ENCODE measurements at places on chromosomes 3 and 15.

- DNase-seq: no peak
Observed at GRCh38 chr15:44666210-44667038, 3.0 kb upstream of the SPG11 start.

DNA sequence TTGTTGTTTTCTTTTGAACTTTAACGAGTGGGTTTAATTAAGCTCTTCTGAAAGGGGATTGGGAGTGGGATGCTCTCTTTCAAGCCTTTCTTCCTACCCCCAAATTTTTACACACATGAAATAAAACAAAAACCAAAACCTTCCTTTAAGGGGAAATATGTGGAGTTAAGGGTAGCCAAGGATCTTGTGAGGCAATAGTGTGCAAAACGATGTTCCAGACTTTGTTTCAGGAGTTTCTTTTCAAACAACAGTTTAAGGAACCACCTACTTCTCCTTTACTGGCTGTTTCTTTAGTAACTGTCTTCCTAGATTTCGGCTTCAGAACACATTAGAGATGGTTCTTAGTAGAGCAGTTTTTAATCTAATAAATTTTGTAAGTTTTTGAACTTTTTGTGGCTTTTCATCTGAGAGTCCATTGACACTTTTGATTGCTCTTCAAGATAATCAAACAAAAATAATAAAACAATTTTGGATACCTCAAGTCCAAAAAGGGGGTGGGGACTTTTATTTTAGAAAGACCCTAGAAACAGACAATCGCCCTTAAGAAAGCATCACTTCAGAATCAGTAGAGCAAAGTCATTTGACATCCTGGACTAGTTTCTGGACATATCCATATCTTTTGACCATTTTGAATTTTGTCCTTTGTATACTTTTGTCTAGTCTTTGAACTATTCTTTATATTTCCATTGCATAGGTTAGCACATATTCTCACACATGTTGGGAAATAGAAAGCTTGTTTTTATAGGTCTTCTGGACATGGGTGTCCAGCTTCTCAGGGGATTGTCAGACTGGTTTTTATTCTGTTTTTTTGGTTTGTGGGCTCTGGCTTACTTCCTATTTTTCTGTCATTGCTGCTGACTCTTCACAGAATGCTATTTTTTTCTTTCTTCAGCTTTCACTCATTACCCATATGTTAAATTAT is 6.0 kb downstream of the DIPK2A start:
- no peak for DNase-seq

- DNase-seq: no peak
Observed at GRCh38 chr15:65937476-65937875, 68.2 kb downstream of the RAB11A start.

GRCh38 chr15:95758851-95759250 is 571.6 kb upstream of the NR2F2 start:
- no peak for DNase-seq

DNA sequence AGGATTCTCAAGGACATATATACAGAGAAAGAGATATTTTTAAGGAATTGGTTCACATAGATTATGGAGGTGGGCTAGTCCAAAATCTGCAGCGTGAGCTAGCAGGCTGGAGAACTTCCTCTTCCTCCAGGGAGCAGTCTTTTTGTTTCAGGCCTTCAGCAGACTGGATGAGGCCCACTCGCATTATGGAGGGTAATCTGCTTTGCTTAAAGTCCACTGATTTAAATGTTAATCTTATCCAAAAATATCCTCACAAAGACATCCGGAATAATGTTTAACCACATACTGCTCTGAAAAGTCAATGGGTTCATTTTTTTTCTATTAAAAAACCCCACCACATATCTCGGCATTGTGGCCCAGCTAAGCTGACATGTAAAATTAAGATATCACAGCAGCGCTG is 22.2 kb upstream of the NRROS start:
- no peak for DNase-seq

DNA sequence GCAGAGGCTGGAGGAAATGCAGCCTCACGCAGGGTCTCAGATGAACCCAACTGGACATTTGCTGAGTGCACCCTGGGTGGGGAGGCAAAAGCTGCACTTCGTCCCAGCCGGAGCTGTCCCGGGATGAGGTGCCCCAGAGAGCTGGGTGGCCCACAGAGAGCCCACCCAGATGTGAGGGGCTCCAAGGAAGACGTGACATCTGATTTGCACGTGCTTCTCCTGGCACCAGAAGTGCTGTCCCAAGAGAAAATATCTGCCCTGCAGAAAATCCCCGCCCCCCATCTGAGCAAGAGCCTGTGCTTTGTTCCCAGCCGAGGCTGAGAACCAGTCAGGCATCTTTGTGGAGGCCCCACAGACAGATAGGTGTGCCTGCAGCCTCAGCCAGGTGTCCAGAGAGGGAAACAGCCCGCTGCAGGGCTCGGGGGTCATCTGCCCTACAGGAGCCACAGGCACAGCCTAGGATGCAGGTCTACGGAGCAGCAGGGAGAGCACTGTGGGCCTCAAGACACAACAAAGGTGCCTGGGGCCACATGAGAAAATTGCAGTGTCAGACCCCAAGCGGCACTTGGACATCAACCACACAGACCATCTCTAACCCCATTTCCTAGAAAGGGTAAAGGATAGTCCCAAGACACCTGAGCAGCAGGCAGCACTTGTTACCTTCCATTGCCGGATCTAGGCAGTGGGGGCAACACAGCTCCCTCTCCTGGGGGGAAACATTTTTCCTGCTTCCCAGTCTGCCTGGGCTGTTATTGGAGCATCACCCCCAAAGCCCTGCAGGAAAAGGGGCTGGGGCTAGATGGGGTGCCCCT is 5.8 kb downstream of the TMIE start:
- no peak for DNase-seq

- no peak for DNase-seq
Observed at GRCh38 chr15:71808311-71809020, 1.9 kb upstream of the NR2E3 start.

- no peak for DNase-seq
Observed at GRCh38 chr15:40055576-40056293, 16.8 kb upstream of the SRP14 start.

GRCh38 chr15:74793135-74794028 is 11.5 kb downstream of the CSK start:
- DNase-seq: no peak

DNA sequence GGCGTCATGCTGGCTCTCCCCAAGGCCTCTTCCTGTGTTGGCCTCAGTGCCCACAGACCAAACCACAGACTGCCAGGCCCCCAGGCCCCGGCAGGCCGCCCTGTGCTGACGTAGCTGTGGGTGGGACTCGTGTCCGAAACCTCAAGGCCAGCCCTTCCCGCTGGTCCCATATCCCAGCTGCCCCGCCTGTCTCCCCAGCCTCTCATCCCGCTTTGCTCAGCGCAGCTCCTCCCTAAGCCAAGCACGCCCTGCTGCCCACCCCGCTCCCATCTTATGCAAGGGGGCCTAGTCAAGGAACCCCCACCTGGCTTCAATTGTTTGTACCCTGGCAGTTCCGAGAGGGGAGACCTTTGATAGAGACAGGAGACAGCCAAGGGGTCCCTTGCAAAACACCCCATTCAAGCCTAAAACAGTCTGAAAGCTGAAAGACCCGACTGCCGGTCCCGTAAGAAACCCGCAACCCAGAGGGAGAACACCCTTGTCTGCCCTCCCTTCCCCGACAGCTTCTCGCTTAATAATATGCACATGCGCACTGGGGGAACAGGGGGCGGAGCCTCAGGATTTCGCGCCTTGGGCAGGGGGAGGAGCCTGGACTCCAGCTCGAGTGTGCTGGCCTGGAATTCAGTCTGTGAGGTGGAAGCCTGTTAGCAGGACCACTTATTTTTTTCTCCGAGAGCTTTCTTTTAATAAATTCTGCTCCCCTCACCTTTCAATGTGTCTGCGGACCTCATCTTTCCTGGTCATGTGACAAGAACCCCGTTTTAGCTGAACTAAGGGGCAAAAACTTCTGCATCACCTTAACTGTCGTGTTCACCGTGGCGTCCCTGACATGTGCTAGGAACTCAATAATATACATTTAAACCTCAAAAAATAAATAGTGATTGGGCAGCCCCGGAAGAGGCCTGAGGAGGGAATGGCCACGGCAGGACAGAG is 17.2 kb downstream of the TNFAIP8L3 start:
- no peak for DNase-seq

GRCh38 chr3:196686436-196686835 is 25.6 kb downstream of the CEP19 start:
- no peak for DNase-seq

GRCh38 chr3:125115640-125116039 is 59.8 kb upstream of the HEG1 start:
- DNase-seq: no peak

GRCh38 chr15:80999623-81000036 is 1.1 kb upstream of the TLNRD1 start:
- no peak for DNase-seq

GRCh38 chr15:39246523-39246922 is 334.4 kb upstream of the THBS1 start:
- no peak for DNase-seq

GRCh38 chr3:157001221-157001957 is 158.6 kb downstream of the CCNL1 start:
- DNase-seq: no peak

DNA sequence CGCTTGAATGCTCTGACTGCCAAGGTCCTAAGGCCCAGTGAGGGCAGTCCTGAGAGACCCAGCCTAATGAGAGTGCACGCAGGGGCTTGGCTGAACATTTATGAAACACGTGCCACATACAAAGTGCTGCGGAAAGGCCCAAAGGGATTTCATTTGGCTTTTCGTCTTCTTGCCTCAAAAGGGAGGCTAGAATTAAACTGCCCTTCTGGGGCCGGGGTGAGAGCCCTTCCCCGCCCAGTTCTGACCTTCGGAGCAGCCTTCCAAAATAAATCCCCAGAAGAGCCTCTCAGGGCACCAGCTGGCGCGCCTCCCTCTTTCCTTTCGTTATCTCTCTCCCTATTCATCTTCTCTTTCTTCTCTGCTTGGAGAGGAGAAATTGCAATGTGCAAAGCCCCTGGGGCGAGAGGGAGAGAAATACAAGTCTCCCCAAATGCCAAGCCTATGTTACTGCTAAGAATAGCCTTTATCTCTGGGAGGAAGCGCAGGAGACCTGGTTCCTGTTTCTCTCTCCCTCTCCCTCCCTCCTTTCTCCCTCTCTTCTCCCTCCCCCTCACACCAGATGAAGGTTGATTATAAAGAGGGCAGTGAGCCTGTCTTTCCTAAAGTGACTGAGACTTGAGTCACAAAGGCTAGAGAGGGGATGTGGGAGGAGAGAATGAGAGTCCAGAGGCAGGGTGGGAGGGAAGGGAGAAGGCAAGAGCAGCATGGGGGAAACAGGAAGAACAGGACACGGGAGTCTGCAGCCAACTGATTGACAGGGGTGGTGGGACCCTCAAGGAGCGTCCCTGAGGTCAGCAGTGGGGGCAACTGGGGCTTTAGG is 36.7 kb upstream of the NDUFB4 start:
- DNase-seq: no peak

- DNase-seq: no peak
Observed at GRCh38 chr3:141326123-141326522, 42.2 kb upstream of the ZBTB38 start.

DNA sequence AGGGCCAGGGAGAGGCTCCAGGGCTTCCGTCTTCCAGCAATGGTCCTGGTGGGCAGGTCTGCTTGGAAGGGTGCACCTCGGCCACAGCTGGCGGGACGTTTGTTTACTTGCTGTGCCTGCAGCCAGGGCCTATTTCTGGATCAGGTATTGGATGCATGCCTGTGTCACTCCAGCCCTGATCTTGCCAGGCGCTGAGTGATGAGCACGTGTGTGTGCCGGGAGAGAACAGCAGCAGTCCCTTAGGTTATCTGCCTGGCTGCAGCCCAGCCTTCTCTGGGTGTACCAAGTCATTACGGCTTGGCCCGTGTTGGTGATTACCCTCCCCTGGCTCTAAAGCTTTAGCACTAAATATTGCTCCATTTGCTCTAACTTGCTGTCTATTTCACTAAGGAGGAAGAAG is 14.9 kb downstream of the CCDC32 start:
- no peak for DNase-seq

DNA sequence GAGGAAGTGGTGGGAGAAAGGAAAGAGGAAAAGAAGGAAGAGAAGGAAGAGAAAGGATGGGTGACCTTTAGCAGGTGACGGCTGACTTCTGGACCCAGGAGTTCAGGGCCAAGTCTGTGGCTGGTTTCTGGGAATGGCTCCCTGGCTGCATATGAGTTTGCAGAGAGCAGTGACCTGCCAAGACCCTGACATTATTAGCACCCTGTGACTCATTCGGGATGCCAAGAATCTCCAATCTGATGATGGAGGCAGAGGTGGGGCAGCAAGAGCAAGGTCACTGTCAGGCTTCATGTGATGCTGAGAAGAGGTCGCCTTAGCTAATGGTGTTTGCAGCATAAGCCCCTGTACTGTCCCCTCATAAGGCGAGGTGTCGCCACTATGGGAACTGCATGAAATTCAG is 42.6 kb downstream of the MYZAP start:
- no peak for DNase-seq

GRCh38 chr15:58951388-58952007 is 18.0 kb upstream of the SLTM start:
- no peak for DNase-seq

GRCh38 chr3:20104167-20104661 is 64.0 kb downstream of the KAT2B start:
- no peak for DNase-seq

GRCh38 chr15:43029476-43029875 is 76.4 kb downstream of the UBR1 start:
- no peak for DNase-seq

DNA sequence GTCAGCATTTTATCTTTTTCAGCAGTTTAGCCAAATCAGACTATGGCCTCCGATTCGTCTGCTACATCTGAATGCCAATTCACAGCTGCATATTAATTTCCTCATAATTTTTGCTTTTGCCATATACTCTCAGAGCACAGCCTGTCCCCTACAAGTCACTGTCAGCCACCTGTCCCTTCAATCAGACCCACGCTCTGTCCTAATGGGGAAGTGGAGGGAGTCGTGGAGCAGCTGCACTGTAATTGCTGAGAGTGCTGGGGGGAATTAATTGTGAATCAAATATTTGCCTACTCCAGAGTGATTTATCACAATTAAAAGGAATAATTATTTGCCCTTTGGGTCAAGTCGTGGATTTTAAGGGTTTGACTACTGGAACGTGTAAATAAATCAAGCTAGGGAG is 75.5 kb downstream of the EBLN2 start:
- peak; percentile 37 for DNase-seq

- no peak for DNase-seq
Observed at GRCh38 chr15:67042551-67043142, 22.8 kb upstream of the SMAD3 start.

DNA sequence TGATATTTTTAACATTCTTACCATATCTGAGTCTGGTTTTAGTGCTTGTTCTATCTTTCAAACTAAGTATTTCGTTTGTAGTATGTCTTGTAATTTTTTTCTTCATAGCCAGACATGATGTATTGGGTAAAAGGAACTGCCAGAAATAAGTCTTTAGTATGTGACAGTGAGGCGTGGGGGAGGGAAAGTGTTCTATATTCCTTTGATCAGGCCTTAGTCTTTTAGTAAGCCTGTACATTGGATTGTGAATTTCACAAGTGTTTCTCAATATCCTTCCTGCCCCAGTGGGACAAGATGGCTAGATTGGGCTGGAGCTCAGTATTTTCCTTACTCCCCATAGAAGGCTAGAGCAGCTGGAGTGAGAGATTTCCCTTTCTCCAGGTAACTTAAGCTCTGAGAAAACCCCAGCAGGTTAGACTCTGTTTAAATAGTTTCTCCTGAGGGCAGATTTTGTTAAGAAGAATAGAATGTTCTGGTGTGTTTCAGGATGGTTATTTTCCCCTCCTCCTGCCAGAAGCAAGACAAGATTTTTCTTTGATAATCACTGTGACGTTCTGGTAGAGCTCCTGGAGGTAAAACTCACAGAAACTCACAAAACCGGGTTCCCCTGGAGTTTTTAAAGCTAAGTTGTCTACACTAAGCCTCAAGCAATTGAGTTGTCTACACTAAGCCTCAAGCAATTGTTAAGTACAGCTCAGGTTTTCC is 140.7 kb upstream of the ARPP21 start:
- no peak for DNase-seq

GRCh38 chr3:115832265-115832664 is 209.0 kb downstream of the GAP43 start:
- no peak for DNase-seq

Data from esophagus muscularis mucosa (tissue), 4 donors.